MV-4-11 (cell line): ENCODE measurements at places on chromosomes 5 and 9.

DNA sequence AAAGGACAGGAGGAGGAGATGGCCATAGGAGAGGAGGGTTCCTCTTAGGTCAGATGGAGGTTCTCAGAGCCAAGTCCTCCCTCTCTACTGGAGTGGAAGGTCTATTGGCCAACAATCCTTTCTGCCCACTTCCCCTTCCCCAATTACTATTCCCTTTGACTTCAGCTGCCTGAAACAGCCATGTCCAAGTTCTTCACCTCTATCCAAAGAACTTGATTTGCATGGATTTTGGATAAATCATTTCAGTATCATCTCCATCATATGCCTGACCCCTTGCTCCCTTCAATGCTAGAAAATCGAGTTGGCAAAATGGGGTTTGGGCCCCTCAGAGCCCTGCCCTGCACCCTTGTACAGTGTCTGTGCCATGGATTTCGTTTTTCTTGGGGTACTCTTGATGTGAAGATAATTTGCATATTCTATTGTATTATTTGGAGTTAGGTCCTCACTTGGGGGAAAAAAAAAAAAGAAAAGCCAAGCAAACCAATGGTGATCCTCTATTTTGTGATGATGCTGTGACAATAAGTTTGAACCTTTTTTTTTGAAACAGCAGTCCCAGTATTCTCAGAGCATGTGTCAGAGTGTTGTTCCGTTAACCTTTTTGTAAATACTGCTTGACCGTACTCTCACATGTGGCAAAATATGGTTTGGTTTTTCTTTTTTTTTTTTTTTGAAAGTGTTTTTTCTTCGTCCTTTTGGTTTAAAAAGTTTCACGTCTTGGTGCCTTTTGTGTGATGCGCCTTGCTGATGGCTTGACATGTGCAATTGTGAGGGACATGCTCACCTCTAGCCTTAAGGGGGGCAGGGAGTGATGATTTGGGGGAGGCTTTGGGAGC, 3.1 kb downstream of the EGR1 start:
- DNase-seq = peak; percentile 67

GRCh38 chr9:35335164-35335563, 154.7 kb upstream of the RUSC2 start:
- DNase-seq = no peak

- DNase-seq = no peak
Measured at GRCh38 chr5:2472670-2473069, 278.8 kb downstream of the IRX2 start.

DNA sequence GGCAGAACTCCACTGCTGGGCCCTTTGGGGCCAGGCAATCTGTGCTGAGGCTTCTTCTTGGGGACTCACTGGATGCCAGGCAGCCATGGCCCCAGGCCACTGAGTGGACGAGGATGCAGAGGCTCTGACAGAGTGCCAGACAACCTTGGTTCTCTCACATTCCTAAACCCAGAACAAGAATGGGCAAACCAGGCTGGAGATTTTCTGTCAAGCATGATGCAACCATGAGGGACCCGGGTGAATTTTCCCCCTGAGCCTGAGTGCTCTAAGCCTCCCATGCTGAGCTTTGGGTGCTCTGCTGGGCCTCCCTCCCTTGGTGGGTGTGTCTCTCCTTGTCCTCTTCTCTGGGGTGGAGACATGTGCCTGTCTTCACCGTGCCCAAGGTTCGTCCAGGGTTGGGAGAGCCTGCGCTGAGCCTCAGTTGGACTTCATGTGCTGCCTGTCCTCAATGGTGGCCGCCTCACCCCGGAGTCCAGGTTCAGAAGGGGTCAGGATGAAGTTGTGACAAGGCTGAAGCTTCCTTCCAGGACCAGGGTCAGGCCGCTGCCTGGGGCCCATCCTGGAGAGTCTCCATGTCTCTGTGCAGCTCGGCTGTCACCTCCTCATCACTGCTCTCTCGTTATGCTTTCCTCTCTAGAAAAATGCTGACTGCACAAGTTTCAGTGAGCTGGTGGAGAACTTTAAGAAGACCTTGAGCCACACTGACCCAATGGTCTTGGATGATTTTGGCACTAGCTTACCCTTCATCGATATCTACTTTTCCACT, 24.1 kb downstream of the PITX1 start:
- no peak for DNase-seq

GRCh38 chr5:95069021-95069420, 215.9 kb downstream of the MCTP1 start:
- no peak for DNase-seq

- no peak for DNase-seq
Measured at GRCh38 chr9:136438548-136439480, 831 bp downstream of the INPP5E start.

- no peak for DNase-seq
Measured at GRCh38 chr5:1030801-1031271, 22.2 kb downstream of the NKD2 start.

GRCh38 chr5:81417052-81417451, 23.1 kb upstream of the ACOT12 start:
- DNase-seq = no peak

DNA sequence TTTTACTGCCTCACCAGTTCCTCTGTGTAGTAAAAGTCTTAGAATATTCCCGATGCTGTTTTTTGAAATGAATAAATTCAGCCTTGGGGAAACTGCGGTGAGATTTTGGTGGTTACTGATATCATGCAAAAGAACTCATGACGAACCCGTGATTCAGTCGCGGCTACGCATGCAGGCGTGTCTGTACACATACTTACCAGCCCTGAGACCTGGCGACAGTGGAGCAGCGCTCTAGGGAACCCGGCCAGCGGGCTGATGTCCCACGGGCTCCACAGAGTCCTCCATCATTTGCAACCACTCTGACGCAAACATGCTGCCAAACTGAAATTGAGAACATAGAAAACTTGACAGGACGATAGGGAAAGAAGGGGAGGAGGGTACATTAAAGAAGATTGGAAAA, 315.6 kb upstream of the DAB2 start:
- DNase-seq = no peak

DNA sequence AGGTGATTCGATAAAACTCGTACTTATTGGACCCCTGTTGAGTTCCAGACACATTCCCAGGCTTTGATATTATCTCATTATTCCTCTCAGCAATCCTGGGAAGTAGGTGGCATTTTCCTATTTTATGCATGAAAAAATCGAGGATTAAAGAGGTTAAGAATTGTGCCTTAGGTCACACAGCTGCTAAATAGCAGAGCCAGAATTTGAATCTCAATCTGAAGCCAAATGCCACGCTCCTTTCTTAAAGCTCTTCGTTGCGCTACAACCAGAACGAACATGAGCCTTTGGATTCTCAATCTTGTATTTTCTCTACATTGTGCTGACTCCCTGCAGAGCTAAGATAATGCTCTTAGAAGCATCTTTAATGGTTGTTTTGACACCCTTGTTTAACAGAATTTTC, 527.8 kb upstream of the TLE4 start:
- DNase-seq = no peak

GRCh38 chr5:52876456-52876855, 88.7 kb downstream of the ITGA1 start:
- no peak for DNase-seq

DNA sequence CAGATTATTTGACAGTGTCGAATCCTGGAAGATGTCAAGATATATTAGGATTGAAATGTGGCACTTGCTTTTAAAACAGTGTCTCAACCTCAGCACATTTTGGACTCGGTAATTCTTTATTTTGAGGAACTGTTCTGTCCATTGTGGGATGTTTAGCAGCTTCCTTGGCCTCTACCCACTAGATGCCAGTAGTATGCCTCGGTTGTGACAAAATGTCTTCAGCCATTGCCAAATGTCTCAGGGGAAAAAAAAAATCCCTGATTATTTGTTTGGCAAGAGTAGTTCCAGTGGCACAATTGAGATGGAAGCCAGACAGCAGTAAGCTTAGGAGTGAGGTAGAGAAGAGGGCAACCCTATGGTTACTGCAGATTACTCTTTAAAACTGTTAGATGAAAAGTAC, 694.5 kb upstream of the RIOK2 start:
- no peak for DNase-seq

DNA sequence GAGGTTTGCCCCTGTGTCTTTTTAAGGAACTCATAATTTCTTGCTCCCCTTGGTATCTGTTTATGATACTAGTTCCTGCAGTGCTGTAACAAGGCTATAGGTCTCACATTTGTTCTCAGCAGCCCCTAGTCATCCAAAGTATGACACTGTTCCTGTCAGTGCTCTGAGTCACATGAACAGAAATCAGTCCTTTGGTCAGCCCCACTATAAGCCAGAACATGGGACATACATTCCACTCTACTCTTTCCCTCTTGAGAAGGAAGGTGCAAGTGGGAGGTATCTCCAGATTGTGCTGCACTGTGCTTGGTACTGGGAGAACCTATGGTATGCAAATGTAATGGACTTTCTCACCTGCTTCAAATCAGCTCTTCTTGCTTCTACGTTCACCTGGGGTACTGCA, 87.0 kb downstream of the IARS1 start:
- DNase-seq = no peak

DNA sequence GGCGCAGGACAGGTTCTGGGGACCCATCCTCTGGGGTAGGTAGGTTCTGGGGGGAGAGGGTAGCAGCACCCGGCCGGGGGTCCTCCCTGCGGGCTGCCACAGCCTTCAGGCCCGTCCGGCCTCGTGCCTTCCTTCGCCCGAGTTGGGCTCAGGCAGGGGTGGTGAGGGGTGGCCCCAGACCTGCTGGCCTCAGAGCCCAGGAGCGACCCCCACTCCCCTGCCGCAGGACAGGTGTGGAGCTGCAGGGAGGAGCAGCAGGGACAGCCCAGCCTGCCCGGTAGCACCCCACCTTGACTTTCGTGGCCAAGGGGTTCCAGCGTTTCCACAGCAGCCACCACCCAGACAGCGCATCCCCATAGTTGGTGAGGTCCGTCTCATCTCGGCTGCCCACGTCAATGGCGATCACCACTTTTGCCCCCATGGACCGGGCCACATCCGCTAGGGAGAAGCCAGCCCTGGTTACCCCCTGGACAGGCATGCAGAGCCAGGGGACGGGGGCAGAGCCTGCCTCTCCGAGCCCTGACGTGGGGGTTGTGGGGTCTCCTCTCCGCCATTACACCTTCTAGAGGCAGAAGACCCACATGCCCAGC, 3.4 kb upstream of the NSMF start:
- no peak for DNase-seq

DNA sequence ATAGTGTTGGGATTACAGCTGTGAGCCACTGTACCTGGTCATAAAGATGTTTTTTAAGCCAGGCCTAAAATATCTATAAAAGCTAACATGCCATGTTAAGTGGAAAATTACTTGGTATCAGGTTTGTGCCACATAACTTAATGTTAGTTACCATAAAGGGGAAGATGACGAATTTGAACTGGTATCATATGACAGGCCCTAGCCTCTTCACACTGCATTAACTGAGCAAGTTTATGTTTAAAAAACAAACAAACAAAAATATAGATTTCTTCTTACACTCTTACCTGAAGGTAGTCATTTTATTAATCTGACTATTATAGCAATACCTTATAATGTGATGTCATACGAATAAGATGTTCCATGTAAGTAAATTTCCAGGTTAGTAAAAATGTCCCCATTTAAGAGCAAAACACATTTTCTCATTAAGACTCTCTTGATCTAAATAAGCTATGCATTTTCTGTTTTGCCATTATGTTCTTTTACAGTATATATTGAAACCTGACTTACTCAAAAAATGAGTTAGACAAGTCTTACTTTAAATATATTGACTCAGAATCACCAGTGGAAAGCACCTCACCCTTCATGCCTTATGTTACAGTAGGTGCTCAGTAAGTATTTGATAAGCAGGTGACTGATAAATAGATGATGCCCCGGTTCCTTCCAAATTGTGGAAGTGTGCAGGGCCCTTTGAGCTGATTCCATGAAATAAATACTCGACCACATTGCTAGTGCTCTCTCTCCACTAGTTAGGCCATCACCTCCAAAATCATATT, 125.4 kb downstream of the CDC42SE2 start:
- DNase-seq = no peak

DNA sequence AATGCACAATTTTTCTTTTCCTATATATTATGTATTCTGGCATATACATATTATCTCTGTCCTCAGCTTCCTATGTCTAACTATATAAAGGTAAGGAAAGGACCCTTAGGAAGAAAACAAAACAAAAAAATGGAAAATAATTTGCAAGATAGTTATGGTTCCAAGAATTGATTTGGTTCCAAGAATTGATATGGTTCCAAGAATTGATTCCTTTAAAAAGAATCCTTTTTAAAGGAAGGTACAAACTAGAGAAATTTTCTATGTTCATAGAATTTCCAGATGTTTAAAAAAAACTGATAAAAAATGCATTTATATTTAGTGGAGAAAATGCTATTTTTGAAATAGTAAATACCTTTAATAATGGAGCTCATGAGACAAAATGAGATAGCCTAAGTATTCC, 12.1 kb downstream of the LYRM7 start:
- DNase-seq = no peak

DNA sequence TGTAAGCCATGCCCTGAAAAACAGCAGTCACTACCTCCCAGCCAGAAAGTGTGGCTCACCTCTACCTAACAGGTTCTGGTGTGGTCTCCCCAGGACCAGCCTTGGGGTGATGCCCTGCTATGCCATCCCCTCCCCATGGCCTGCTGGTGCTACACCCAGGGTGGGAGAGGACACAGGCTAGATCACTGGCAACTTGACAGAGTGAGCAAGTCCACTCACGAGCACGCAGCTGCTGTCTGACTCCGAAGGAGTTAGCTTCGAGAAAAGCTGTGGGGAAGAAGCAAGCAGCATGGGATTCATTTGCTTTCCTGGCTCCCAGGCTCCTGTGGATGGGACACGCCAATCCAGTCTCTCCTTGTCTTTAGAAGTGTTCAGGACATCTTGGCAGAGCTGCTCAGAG, 102.2 kb downstream of the COL5A1 start:
- no peak for DNase-seq

DNA sequence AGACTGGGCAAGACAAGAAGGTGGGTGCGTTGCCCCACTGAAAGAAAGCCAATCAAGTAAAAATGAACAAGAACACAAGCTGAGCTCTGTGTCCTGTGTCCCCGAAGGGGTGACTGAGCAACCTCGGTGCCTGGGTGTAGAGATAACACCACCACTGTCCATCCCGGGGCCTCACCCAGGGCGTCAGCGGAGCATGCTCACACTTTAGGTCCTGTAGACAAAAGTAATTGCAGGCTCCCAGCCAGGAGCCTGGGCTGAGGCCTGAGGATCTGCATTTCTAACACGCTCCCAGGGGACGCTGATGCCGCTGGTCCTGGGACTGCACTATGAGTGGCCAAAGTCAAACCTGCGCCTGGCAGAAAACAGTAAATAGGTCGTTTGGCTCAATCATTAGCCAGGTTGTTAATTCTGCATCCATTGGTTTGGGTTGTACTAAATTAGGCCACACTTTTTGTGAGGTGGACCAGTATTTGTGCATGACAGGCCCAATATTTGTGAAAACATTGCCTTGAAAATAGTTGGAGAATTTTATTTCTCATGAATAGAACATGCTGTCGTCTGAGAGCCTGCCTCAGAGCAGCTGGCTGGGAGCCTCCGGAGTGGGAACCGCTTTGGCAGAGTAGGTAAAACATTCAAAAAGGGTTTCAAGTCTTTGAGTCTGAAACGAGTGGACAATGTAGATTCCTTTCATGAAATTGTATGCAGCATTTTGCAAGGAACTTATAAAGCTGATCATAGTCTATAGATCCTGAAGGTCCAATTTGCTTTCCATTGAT, 38.3 kb downstream of the ANKRD33B start:
- DNase-seq = no peak
